ENCODE measurements at places on chromosomes 7 and 10. TPM values are rescaled to one million over a fixed set of nuclear protein-coding genes. Genes with fewer than 3 reads are reported as not detected.

Gene C10orf88
- total RNA-seq: 13.4 TPM

DNA sequence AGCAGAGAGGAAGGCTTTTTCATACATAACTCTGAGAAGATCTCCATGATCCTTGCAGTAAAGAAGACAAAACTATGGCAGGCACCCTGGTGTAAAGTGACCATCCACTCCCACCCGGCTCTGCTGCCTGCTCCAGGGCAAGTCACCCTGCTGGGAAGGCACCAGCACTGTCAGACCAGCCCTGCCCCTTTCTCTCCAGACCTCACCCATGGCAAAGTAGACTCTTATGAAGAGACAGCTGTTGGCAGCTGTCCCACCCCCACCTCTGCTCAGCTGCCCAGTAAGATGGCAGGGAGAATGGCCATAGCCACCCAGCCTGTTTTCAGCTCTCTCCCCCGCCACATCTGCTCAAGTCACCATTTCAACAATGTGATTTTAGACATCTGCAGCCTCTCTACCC lies 8.6 kb upstream of the ZMIZ2 start:
- DNase-seq: no peak

DNA sequence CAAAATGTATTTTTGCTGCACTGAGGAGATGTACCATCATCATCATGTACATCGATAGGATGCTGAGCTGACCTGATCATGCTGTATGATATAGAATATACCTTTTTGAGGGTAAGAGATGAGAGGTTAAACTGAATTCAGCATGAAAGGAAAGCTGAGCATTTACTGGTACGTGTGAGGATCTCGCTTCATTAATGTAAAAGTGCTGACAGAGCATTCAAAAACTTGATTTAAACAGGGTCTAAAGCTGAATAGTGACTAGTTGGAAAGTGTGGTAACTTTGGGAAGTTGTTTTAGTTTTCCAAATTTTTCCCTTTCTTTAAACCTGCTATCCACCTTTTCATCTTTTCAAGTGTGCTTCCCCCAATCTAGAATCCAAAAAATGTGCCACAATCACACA lies 28.5 kb upstream of the COL1A2 start:
- DNase-seq: no peak

GRCh38 chr7:70721500-70721899 lies 410.4 kb upstream of the GALNT17 start:
- DNase-seq: no peak

Gene MCM10
- 31.3 TPM for total RNA-seq

DNA sequence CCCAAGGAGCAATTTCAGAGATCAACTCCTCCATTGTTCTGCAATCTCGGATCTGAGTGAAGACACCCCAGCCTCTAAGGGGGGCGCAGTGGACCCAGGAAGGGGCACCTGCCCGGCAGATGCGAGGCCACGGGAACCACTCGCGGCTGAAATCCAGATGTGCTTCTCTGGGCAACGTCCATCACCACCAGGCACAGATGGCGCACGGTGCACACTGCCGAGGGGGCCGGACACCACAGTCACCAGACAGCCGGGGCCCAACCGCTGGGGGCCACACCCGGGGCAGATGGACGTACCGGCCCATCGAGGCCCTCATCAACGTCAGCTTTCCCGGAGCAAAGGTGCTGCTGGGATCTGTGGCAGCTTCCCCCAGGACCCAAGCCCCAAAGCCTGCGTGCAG lies 16.9 kb upstream of the ADGRA1 start:
- no peak for DNase-seq

DNA sequence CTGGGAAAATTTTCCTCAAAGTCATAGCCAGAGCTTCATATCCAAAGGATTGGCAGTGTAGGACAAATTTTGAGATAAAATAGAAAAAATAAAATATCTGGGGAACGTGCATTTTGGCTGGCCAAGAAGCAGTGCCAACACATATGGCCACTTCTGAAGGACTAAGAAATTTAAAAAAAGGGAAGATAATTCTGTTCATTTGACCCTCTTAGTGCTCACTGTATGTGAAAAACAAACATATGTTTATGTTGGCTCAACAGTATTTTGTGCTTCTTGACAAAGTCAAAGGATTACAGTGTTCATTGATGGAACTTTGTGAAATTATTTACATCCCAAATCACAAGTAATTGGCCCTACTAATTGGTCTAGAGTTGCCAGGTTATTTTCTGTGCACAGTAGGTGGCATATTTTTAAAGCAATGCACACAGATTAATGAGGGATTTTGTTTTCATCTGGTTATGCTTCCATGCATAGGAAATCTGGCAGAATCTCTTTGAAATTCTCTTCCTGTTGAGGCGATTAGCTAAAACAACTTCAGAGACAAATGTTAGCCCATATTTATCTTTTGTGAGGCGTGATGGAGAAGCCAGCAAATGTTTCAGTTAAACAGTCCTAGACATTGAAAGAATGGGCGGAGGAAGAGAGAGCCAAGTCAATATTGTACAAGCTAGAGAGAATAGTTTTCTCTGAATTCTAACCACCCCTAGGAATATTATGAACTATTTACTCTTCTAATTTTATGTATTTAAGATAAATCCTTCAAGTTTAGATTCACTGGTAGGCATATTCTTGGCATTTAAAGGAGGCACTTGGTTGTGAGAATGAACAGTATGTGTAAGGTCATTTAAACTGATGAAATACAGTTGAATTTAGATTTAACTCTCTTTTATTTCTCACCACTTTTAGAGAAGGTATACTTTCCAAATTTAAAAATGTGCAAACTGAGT lies 237.7 kb upstream of the MBL2 start:
- DNase-seq: peak; percentile 56

GRCh38 chr10:110387617-110387982 lies 82.9 kb upstream of the SMNDC1 start:
- DNase-seq: no peak

Gene PLXNA4
- total RNA-seq: 0.01 TPM

DNA sequence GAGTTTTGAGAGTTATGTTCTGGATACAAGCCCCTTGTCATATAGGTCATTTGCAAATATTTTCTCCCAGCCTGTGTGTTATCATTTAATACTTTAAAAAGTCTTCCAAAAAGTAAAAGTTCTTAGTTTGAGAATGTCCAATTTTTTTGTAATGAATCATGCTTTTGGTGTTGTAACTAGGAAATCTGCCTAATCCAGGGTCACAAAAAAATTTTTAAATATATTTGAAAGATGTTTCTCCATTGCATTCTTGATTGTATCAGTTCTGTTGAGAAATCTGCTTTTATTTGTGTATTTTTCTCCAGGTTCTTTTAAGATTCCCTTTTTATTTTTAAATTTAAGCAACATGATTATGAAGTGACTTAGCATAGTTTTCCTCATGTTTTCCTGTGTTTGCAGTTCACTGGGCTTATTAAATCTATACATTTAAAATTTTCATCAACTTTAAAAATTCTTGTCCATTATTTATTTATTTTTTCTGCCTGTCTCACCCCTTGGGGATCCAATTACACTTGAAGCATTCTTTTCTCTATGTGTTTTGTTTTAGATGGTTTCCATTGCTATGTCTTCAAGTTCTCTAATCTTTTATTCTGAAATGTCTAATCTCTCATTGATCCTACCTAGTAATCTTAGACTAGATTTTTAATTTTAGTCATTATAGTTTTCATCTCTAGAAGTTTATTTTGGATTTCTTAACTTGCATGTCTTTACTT lies 47.0 kb downstream of the CCDC71L start:
- no peak for DNase-seq

DNA sequence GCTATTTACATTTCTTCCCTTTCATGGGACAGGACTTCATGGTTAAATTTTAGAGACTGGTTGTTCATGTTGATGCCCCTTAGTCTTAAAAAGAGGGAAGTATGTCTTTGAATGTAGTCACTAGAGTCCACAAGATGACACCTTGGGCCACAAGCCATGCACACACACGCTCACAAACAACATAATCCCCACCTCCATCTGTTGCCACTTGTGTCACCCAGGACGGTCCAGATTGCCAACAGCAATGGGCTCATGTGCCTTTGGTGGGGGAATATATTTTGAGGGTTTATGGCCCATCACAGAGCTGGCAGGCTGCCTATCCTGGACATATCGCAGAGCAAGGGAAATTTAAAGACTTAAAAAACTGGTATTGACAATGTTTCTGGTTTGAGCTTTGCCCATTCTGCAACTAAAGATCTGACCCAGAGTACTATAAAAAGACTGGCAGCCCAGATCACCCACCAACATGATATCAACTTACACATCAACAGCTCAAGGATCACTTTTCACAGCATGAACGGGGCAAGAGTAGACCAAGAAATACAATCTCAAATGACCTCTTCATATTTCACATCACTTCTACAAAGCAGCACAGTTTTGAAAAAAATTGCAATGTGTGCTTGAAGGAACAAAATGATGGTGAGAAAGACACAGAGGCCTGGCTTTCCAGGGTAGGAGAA lies 50.5 kb downstream of the STRA8 start:
- DNase-seq: no peak

DNA sequence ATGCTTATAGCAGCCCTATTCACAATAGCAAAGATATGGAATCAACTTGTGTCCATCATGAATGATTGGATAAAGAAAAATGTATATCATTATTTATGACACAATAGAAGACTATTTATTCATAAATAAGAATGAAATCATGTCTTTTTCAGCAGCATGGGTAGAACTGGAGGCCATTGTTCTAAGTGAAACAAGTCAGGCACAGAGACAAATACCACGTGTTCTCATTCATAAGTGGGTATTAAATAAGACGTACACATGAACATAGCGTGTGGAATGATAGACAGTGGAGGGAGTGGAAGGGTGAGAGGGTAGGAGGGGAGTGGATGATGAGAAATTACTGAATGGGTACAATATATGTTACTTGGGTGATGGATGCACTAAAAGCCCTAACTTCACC lies 762.4 kb downstream of the REEP3 start:
- no peak for DNase-seq

DNA sequence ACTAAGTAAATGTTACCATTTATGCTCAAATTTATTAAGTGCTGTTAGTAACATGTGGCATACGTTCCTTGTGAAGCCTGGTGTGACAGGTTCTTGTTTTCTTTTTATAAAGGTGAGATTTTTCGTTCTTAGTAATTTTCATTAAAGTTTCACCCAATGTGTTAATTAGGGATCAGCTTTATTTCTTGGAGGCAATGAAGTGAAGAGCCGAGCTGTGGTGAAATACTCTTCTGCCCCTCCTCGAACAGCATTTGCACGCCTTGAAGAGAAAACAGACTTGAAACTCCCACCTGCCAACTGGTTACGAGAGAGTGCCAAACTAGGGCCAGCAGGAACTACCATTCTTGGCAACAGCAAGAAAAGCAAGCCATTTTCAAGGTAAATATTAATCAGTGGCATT lies 1.5 kb downstream of the EDRF1 start:
- DNase-seq: no peak

- no peak for DNase-seq
These were observed 15.7 kb downstream of the FXYD4 start for GRCh38 chr10:43386981-43387677.

Gene SFRP4
- 1.2 TPM for total RNA-seq

- DNase-seq: no peak
These were observed 42.0 kb upstream of the TRIL start for GRCh38 chr7:28999895-29000716.

DNA sequence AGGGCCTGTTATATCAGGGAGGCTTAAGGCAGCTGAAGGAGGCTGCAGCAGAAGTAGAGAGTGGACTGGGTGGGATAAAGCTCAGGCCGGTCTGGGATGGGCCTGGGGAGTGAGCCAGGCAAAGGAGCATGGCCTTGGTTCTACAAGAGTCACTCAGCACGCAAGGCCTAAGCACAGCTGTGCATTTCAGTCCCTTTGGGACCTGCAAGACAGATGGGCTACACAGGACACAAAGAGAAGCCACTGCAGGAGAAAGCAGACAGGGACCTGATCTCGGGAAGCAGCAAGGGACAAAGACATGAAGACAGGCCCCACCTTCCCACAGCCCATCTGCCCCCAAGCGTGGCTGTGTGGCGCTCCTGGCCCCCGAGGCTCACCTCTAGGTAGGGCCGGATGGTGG lies 29.4 kb downstream of the RRP12 start:
- DNase-seq: no peak

DNA sequence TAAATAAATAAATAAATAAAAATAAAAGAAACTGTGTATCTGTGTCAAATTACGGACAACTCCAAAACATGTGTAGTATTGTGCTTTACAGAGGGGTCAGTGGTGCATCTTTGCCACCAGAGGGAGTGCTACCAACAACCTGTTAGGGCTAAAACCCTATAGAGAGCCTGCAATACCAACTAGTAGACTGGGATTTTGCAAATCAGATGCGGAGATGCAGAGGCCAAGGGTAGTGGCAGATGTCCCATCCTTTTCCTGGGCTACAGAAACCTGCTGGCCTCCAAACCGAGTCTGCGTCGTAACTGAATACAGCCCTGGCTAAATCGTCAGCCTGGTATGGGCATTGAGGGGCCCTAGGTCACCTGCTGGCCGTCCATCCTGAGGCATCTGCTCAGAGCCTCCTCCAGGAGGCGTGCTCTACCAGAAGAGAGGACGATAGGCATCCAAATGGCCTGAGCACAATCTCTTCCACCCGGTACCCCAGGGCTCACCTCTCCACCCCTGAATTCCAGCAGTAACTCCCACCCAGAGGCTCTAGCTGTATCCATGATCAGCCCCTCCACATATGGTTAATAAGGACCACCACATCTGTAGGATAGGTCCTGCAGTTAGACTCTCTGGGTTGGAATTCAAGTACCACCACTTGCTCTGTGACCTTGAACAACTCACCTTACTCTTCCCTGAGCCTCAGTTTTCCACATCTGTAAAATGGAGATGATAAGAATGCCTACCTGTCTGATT lies 6.2 kb upstream of the RRP12 start:
- DNase-seq: peak; percentile 89

- no peak for DNase-seq
These were observed 48.3 kb downstream of the CSTF2T start for GRCh38 chr10:51651063-51651462.

- no peak for DNase-seq
These were observed 27.0 kb downstream of the MYL10 start for GRCh38 chr7:101602082-101602481.

DNA sequence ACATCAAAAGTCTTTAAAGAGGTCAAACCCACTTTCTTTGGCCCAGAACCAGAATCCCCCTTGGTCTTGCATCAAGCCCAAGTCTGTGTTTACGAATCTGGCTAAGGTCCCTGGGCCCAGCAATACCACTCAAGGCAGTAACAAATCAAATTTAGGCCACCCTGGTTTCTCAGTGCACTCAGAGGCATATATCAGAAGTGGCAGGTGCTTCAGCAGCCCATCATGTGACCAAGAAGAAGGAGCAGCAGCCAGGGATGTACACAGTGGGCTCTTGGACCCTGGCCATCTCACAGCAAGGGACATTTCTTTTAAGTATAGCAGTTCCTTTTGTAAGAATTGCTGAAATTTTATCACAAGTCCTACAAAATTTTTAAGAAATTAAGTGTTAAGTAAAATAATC lies 7.3 kb upstream of the SLC25A13 start:
- DNase-seq: no peak

Gene KLF14
- not detected for total RNA-seq

Gene CALN1
- not detected for total RNA-seq

DNA sequence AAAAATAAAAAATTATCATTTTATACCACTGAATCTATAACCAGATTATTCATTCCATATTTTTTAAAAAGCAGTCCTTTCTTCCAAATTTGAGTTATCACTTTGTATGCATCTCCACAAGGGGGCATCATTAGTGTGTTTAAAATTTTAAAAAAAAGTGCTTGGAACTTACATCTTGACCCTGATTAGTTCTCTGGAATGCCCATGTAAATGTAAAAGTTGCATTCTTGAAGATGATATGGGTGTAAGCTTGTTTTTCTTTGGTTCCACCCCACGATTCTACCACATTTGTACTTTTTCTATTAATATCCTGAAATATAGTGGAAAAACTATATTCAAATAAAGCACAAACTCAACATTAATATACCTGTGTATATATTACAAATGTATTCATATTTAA lies 144.9 kb downstream of the ELAPOR2 start:
- peak; percentile 10 for DNase-seq

GRCh38 chr10:97748116-97748515 lies 11.2 kb downstream of the ZFYVE27 start:
- no peak for DNase-seq

Data from HepG2 (cell line).